Neuronal stem cell (in vitro differentiated cells): ENCODE measurements at places on chromosomes 6 and 20.

DNA sequence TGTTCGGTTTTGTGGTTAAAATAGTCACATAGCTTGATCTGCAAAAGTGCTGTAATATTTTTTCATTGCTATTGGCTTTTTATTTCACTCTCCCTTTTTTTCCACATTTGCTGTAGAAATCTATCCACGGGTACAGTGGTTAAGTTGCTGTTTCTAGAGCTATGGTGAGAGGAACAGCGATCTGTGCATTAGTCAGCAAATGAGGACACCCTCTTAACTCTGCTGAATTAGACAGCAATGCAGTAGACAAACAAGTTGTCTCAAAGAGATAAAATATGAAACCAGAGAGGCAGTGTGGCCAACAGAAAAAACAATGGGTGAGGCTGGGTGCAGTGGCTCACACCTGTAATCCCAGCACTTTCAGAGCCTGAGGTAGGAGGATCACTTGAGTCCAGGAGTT lies 17.6 kb upstream of the SYNJ2 start:
- DNase-seq = no peak
- no peaks in the 10 kb centered on the region for H3K27me3 ChIP-seq
- H3K4me3 ChIP-seq = no peak overlapping the region
- H3K36me3 ChIP-seq = no peaks in the 10 kb centered on the region

GRCh38 chr6:54194067-54194466 lies 82.8 kb downstream of the MLIP start:
- no peaks in the 10 kb centered on the region for H3K36me3 ChIP-seq
- H3K4me1 ChIP-seq = peaks cover 3% of the 10 kb centered on the region
- H3K4me3 ChIP-seq = no peak overlapping the region

- no peak overlapping the region for H3K27ac ChIP-seq
- H3K27me3 ChIP-seq = no peaks in the 10 kb centered on the region
- H3K4me1 ChIP-seq = no peaks in the 10 kb centered on the region
- no peak overlapping the region for H3K4me3 ChIP-seq
Measured at GRCh38 chr6:14597090-14597489, 479.5 kb downstream of the CD83 start.

DNA sequence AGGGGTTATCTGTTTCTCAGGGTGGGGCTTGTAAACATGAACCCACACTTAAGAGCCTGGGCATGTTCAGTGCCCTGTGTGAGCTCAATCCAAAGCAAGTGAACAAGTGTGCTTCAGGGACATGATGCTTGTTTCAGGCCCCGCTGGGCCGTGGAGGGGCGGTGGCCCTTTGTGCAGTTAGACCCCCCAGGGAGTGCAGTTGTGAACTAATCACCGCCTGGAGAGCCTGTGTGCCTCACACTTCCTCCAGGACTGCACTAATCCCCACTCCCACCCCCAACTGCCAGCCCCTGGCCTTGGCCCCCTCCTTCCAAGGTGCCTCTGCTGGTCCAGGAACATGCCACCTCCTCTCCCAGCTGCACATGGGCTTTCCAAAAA lies 58.1 kb downstream of the RREB1 start:
- H3K4me3 ChIP-seq = no peak overlapping the region
- H3K4me1 ChIP-seq = peaks cover 2% of the 10 kb centered on the region
- no peaks in the 10 kb centered on the region for H3K27me3 ChIP-seq
- no peak for DNase-seq

DNA sequence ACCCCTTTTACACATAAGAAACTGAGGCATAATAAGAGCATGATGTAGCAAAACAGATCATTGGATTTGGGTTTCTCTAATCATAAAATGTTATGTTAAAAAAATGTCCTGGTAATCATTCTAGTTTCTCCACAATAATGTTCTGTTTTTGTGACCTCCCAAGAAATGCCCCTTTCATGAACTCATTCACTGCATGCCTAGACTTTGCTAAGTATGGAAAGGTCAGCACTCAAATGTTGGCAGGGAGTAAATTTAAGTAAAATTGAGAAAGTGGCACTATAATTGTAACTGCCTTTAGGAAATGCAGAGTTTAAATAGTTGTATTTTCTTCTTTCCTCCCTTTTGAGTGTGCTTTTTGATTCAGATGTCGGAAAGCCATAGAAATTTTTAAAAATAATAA lies 48.5 kb upstream of the ID4 start:
- H3K27ac ChIP-seq = no peak overlapping the region
- no peaks in the 10 kb centered on the region for H3K27me3 ChIP-seq
- no peak for DNase-seq

- peaks cover 4% of the 10 kb centered on the region for H3K4me1 ChIP-seq
- H3K4me3 ChIP-seq = peak within 1 kb of the TSS; percentile 99
- no peaks in the 10 kb centered on the region for H3K36me3 ChIP-seq
Measured at GRCh38 chr6:75748743-75749538, at the start of gene MYO6. Gene MYO6, plus strand, starts transcription at chr6:75749239. Its CDS starts 68,309 bp downstream, at chr6:75817548.

- no peak overlapping the region for H3K27ac ChIP-seq
- H3K36me3 ChIP-seq = no peaks in the 10 kb centered on the region
- peaks cover 7% of the 10 kb centered on the region for H3K4me1 ChIP-seq
- no peak overlapping the region for H3K4me3 ChIP-seq
Measured at GRCh38 chr6:101397199-101397598, 3.7 kb downstream of the GRIK2 start.

- no peaks in the 10 kb centered on the region for H3K36me3 ChIP-seq
- H3K27ac ChIP-seq = no peak overlapping the region
- no peaks in the 10 kb centered on the region for H3K27me3 ChIP-seq
- no peak overlapping the region for H3K4me3 ChIP-seq
Measured at GRCh38 chr6:6749702-6750491, 161.4 kb downstream of the LY86 start.

DNA sequence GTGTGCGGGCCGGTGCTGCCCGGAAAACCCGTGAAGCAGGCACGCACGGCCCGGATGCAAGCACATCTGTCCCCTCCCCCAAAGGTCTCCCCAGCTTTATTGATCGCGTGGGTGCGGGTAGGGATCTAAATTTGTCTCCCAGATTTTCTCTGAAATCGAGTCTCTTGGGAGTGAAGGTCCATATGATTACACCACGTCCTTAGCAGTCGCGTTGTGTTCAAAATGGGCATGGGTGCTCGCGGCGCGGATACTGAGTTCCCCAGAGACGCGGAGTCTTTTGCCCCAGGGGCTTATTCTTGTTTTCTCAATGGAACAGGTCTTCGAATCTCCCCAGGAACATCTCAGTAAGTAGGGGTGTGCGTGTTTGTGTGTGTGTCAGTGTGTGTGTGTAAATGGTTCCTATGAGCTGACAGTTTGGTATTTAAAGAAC lies 2.8 kb upstream of the ZNF292 start:
- H3K36me3 ChIP-seq = no peaks in the 10 kb centered on the region
- peaks cover 7% of the 10 kb centered on the region for H3K4me1 ChIP-seq
- H3K4me3 ChIP-seq = peak overlapping the region; percentile 76
- DNase-seq = no peak

GRCh38 chr6:5341845-5342244 lies 80.5 kb downstream of the FARS2 start:
- H3K27ac ChIP-seq = no peak overlapping the region
- H3K4me3 ChIP-seq = no peak overlapping the region
- H3K27me3 ChIP-seq = no peaks in the 10 kb centered on the region
- no peaks in the 10 kb centered on the region for H3K4me1 ChIP-seq

GRCh38 chr6:134734312-134734869 lies 215.5 kb downstream of the ALDH8A1 start:
- no peaks in the 10 kb centered on the region for H3K4me1 ChIP-seq
- no peak overlapping the region for H3K27ac ChIP-seq
- H3K4me3 ChIP-seq = no peak overlapping the region
- DNase-seq = no peak
- H3K36me3 ChIP-seq = no peaks in the 10 kb centered on the region
- H3K27me3 ChIP-seq = no peaks in the 10 kb centered on the region

DNA sequence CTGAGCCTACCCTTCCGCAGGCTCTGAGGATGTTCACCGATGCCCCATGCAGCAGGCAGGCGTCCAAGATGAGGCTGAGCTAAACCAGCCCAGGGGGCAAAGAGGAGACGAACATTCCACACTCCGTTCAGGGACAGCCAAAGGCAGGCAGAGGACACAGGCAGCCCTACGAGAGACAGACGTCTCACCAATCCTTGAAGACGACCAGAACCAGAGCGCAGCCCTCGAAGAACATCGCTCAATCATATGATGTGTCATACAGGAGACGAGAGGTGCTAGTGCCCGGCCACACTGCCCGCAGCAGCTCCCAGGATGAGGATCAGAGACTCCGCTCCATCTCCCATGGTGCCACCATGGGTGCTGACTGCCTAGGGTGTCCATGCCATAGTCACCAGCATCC lies 35.6 kb upstream of the TMEM181 start:
- H3K27me3 ChIP-seq = no peaks in the 10 kb centered on the region
- no peak overlapping the region for H3K27ac ChIP-seq
- H3K4me1 ChIP-seq = no peaks in the 10 kb centered on the region
- H3K36me3 ChIP-seq = no peaks in the 10 kb centered on the region

GRCh38 chr20:20799716-20800312 lies 87.4 kb upstream of the RALGAPA2 start:
- no peaks in the 10 kb centered on the region for H3K36me3 ChIP-seq
- H3K27ac ChIP-seq = no peak overlapping the region
- no peaks in the 10 kb centered on the region for H3K27me3 ChIP-seq
- no peak overlapping the region for H3K4me3 ChIP-seq

GRCh38 chr6:13500915-13501314 lies 13.5 kb upstream of the GFOD1 start:
- H3K4me1 ChIP-seq = peaks cover 5% of the 10 kb centered on the region
- no peak overlapping the region for H3K27ac ChIP-seq
- no peak overlapping the region for H3K4me3 ChIP-seq

GRCh38 chr6:19873031-19873430 lies 35.9 kb downstream of the ID4 start:
- H3K27ac ChIP-seq = no peak overlapping the region
- no peak overlapping the region for H3K4me3 ChIP-seq
- no peaks in the 10 kb centered on the region for H3K36me3 ChIP-seq
- H3K27me3 ChIP-seq = no peaks in the 10 kb centered on the region

GRCh38 chr20:32534661-32535240 lies 50.4 kb downstream of the NOL4L start:
- peaks cover 31% of the 10 kb centered on the region for H3K4me1 ChIP-seq
- H3K4me3 ChIP-seq = no peak overlapping the region
- H3K27ac ChIP-seq = no peak overlapping the region
- peaks cover 5% of the 10 kb centered on the region for H3K27me3 ChIP-seq

- H3K27me3 ChIP-seq = no peaks in the 10 kb centered on the region
- no peak for DNase-seq
- H3K27ac ChIP-seq = no peak overlapping the region
- peaks cover 8% of the 10 kb centered on the region for H3K36me3 ChIP-seq
- no peak overlapping the region for H3K4me3 ChIP-seq
Measured at GRCh38 chr6:126015863-126016262, 29.5 kb downstream of the TRMT11 start.

DNA sequence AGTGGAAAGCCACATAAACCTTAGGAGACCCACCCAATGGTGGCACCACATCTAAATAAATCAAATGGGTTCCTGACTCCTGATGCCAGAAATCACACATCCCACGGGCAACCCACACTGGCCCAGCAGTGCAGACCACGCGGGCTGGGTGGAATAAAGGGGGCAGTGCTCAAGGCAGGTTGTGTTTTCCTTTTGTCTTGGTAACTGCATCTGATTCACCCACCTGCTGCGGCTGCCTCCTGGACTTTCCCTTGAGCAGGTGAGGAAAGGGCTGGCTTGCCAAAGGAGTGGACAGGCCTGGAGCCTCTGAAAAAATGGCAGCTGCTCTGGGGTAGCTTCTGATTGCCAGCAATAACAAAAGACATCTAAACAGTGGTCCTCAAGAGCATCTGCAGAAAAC lies 119.5 kb upstream of the KCNK16 start:
- no peaks in the 10 kb centered on the region for H3K27me3 ChIP-seq
- H3K36me3 ChIP-seq = no peaks in the 10 kb centered on the region
- H3K27ac ChIP-seq = no peak overlapping the region
- peak overlapping the region; percentile 44 for H3K4me3 ChIP-seq

DNA sequence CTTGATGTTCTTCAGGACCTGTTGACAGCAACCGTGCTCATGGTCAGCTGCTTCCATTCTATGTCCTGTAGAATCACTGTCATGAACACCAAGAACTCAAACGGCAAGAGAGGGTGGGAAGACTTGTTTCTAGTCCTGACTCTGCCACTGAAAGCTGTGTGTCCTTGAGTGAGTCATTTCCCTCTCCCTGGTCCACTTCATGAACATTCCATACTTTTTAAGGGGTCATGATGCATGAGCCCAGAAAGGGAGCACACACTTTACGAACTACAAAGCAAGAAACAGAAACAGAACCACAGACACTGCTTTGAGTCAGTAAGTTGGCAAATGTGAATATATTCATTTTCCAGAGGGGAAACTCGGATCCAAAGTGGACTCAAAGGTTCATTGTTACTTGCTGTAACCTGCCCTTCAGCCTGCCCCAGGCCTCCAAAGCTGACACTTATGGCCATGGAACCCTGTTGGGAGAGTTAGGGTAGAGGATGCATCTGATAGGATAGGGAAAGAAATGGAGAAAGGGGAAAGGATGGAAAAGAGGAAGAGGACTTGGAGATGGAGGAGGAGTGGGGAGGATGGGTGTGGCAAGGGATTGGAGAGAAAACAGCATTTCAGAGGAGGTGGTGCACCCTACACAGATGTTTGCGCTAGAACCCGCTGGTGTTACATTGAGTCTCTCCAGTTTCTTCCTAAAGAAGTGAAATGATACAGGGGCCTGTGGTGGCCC lies 129.8 kb downstream of the FOXO3 start:
- H3K27ac ChIP-seq = no peak overlapping the region
- no peaks in the 10 kb centered on the region for H3K27me3 ChIP-seq
- DNase-seq = no peak

DNA sequence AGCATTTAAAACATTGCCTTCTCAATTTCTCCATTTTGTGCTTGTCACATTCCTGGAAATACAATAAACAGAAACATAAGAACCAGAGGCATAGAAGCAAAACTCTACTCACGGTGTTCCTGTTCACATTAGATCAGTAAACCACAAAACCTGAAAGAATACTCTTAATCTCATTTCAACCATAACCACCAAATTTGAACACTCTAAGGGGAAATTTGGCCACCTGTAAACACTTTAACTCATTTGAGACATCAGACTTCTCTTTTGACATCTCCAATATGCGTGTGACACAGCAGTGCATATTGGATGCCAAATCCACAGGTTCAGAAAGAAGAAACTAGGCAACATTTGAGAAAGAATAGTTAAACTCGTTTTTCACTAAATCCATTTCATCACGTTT lies 153.8 kb upstream of the IRAK1BP1 start:
- no peaks in the 10 kb centered on the region for H3K4me1 ChIP-seq
- no peak overlapping the region for H3K4me3 ChIP-seq
- no peak for DNase-seq
- no peaks in the 10 kb centered on the region for H3K27me3 ChIP-seq
- no peak overlapping the region for H3K27ac ChIP-seq

DNA sequence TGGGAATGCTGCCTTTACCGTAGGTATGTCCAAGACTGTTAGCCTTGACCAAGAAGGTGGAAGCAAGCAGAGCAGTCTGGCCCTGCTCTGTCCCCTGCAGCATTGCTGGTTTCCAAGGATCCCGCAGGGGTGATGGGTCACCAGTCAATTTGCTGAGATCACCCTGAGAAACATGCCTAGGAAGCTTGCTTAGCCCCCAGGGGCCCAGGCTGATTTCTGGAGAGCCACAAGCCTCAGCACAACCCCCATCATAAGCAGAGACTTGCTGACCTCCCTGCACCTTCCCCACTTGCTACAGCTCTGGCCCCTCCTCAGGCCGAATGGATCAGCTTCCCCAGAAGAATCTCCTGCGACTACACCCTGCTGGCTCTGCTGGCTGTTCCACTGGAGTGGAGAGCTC lies 21.5 kb downstream of the ARHGAP40 start:
- H3K36me3 ChIP-seq = no peaks in the 10 kb centered on the region
- H3K4me1 ChIP-seq = no peaks in the 10 kb centered on the region
- DNase-seq = no peak
- H3K4me3 ChIP-seq = no peak overlapping the region
